Large intestine (tissue), 12 donors: ENCODE measurements at places on chromosomes 13 and 19.
A peak's percentile ranks its signal among the peaks of the same experiment; 100 is the strongest.

GRCh38 chr13:36875431-36875830 lies 44.6 kb downstream of the SMAD9 start:
- H3K4me1 ChIP-seq: no peaks in the 10 kb centered on the region
- H3K27ac ChIP-seq: no peak overlapping the region
- H3K36me3 ChIP-seq: peaks cover 2% of the 10 kb centered on the region

DNA sequence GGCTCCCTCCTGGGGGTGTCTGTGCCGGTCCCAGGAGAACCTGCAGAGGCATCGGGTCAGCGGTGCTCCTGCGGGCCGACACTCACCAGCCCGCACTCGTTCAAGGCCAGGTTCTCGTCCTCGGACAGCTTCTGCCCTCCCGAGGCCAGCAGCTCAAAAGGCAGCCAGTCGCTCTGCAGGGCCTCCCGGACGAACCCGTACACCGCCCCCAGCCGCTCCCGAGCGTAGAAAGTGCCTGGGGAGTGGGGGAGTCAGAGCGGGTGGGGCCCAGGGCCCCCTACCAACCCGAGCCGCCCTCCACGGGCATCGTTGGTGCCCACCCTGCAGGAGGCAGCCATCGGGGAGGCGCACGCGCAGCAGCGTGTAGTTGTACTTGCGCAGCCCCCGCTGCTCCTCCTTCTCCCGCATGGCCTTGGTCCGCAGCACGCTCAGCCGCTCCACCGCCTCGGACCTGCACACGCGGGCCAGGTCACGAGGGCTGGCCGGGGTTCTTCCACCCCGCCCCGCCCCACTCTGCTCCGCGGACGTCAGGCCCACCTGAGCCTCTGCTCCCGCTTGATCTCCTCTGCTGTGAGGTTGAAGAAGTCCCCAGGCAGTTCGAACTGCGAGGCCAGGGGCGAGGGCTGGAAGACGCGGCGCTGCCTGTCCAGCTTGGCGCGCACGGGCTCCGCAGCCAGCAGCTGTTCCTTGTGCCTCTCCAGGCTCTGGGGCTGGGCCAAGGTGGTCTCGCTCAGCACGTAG lies 11.5 kb downstream of the UBXN6 start:
- H3K27ac ChIP-seq: no peak overlapping the region
- no peak for DNase-seq
- peaks cover 65% of the 10 kb centered on the region for H3K36me3 ChIP-seq
- H3K27me3 ChIP-seq: no peaks in the 10 kb centered on the region
- no peaks in the 10 kb centered on the region for H3K4me1 ChIP-seq

DNA sequence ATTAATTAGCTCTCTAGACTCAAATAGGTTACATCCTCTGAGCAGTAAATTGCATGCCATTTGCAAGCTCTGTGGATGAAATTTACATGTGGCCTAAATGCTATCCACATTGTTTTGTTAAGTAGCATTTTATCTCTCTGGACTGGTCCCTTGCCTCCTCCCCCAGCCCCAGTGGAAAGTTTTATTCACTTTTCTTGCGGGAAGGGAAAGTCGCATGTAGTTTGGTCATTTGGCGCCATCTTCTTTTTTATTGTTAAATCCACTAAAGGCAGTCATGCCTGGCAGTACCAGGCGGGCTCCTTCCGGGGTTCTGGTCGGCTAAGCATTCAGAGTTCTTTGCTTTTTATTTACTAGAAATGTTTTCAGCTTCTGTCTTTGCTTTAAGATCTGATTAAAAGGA lies 188.7 kb downstream of the TM9SF2 start:
- no peak overlapping the region for H3K27ac ChIP-seq
- no peak overlapping the region for H3K4me3 ChIP-seq
- DNase-seq: no peak
- peaks cover 4% of the 10 kb centered on the region for H3K27me3 ChIP-seq

GRCh38 chr13:79423801-79424642 lies 18.0 kb upstream of the RBM26 start:
- H3K27ac ChIP-seq: no peak overlapping the region
- H3K36me3 ChIP-seq: no peaks in the 10 kb centered on the region
- no peaks in the 10 kb centered on the region for H3K4me1 ChIP-seq
- peak; percentile 38 for DNase-seq

DNA sequence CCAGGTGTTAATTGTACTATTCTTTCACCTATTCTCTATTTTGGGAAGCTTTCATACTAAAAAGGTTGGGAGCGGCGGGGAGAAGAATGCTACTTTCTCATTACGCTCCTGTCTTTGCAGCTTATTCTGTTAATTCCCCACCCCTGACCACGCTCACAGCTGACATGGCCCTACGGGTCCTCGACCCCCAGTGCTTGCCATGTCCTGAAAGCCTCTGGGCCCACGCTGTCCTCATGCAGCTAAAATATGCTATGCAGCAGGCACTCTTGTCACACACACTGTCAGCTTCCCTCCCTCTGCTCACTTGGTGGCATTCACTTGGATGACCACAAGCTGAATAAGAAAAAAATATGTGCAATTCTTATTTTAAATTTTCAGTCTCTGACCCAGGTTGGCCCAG lies 126.3 kb downstream of the RNF17 start:
- H3K27ac ChIP-seq: no peak overlapping the region
- no peak overlapping the region for H3K4me3 ChIP-seq
- H3K36me3 ChIP-seq: peaks cover 18% of the 10 kb centered on the region

- H3K4me3 ChIP-seq: no peak overlapping the region
- no peak for DNase-seq
- no peaks in the 10 kb centered on the region for H3K27me3 ChIP-seq
- H3K36me3 ChIP-seq: no peaks in the 10 kb centered on the region
- no peak overlapping the region for H3K27ac ChIP-seq
Observed at GRCh38 chr13:43432958-43433357, 353.8 kb downstream of the ENOX1 start.

DNA sequence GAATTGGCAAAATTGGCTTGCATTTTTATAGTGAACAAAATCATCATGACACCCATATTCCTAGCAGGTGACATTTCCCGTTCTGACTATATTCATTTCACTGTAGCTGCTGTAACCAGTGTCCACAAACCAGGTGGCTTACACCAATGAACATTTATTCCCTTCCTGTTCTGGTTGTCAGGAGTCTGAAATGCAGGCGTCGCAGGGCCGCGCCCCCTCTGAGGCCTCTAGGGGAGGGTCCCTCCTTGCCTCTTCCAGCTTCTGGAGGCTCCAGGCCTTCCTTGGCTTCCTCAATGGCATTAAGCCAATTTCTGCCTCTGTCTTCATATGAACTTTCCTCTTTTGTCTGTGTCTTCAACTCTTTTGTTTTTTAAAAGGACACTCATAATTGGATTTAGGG lies 6.5 kb upstream of the RLN3 start:
- no peaks in the 10 kb centered on the region for H3K36me3 ChIP-seq
- no peaks in the 10 kb centered on the region for H3K27me3 ChIP-seq
- H3K4me3 ChIP-seq: no peak overlapping the region
- DNase-seq: no peak
- no peak overlapping the region for H3K27ac ChIP-seq

GRCh38 chr19:40235238-40236025 lies 8.9 kb upstream of the CCNP start:
- peaks cover 66% of the 10 kb centered on the region for H3K36me3 ChIP-seq
- peaks cover 16% of the 10 kb centered on the region for H3K4me1 ChIP-seq
- no peaks in the 10 kb centered on the region for H3K27me3 ChIP-seq
- H3K27ac ChIP-seq: no peak overlapping the region
- H3K4me3 ChIP-seq: no peak overlapping the region
- DNase-seq: no peak

- DNase-seq: no peak
- H3K4me1 ChIP-seq: no peaks in the 10 kb centered on the region
- no peak overlapping the region for H3K27ac ChIP-seq
- no peak overlapping the region for H3K4me3 ChIP-seq
- H3K36me3 ChIP-seq: no peaks in the 10 kb centered on the region
Observed at GRCh38 chr13:67155898-67156722, 74.0 kb downstream of the PCDH9 start.

DNA sequence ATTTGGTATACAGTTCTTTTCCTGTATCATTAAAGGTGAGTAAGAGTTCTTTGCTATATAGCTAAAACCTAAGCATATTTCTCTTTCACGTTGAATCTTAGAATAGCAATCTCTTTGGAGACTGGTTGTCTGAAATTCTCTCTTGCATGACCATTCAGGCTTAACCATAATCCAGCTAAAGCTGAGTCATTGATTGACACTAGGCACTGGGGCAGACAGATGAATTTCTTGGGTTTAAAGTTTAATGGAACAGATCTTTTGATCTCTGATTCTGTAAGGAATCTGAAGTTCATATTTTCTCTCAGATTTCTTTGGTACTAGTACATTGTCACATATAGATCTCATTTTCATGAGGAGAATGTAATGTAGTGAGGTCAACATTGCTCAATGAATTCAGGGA lies 397.3 kb upstream of the MIR17HG start:
- H3K36me3 ChIP-seq: no peaks in the 10 kb centered on the region
- DNase-seq: no peak
- H3K27ac ChIP-seq: no peak overlapping the region
- no peaks in the 10 kb centered on the region for H3K4me1 ChIP-seq
- no peaks in the 10 kb centered on the region for H3K27me3 ChIP-seq

- no peaks in the 10 kb centered on the region for H3K27me3 ChIP-seq
- DNase-seq: no peak
- H3K36me3 ChIP-seq: no peaks in the 10 kb centered on the region
- H3K27ac ChIP-seq: no peak overlapping the region
Observed at GRCh38 chr19:54952591-54953344, 5.4 kb upstream of the NLRP7 start.

DNA sequence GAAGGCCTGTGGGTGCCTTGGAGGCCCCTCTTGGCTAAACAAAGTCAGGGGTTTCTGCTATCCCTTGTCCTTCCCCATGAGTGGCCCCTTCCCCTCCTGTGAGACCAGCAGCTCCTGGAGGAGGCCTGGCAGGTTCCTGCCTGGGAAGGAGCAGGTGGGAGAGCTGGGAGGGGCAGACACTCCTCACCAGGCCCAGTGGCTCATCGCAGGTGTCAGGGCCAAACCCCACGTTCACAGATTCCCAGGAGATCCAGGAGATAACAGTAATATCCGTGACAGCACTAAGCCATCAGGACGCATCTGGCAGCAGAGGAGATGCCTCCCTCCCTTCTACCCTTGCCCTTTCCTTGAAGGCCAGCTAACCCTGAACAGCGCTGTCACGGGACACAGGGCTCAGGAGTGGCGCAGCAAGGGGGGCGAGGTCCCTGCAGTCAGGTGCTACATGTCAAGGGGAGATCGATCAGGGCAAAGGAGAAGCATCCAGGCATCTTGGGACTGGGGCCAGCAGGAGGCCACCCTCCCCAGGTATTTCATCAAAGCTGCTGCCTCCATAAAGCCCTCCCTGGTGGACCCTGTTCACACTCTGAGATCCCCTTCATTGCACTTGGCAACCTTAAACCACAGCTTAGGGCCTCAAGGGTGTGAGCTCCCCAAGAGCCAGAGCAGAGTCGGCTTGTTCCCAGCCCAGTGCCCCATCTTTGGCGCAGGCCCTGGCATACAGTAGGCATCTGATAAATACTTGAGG lies 4.8 kb downstream of the CEBPA start:
- DNase-seq: peak; percentile 97
- peaks cover 46% of the 10 kb centered on the region for H3K4me1 ChIP-seq
- H3K27ac ChIP-seq: peak overlapping the region; percentile 94
- H3K27me3 ChIP-seq: peaks cover 9% of the 10 kb centered on the region

GRCh38 chr19:46785980-46786235 lies 2.5 kb downstream of the SLC1A5 start:
- no peaks in the 10 kb centered on the region for H3K27me3 ChIP-seq
- no peak for DNase-seq
- H3K36me3 ChIP-seq: peaks cover 35% of the 10 kb centered on the region
- H3K27ac ChIP-seq: peak overlapping the region; percentile 83
- peaks cover 28% of the 10 kb centered on the region for H3K4me1 ChIP-seq

DNA sequence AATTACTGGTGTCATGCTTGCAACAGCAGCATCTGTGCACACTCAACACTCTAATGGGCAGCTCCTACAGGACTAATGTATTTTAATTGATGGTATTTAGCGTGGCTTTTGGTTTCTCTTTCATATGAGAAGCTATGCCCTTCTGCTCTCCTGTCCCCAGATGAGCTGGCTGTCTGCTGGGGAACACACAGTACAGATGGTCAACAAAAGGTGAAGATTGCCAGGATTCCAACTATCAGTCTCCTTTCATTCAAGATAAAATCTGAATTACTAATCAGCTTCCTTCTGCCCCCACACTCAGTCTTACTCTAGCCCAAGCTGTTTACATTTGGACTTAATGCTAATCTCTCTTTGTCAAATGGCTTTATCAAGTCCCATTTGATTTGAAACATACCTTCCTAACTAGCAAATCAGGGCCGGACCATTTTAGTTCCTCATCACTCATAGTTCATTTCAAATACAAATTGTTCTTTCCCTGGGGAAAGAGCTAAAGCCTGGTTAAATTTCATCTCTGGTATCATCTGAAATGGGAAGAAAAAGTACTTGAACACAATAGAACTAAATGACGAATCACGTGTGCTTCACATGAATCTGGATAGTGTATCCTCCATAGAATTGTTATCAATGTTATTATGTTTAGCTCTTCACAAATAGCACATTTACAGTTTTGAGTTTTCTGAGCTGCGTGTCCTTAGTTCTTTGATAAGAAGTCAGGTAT lies 988.0 kb downstream of the PCDH17 start:
- H3K27me3 ChIP-seq: no peaks in the 10 kb centered on the region
- DNase-seq: no peak
- no peak overlapping the region for H3K4me3 ChIP-seq
- no peak overlapping the region for H3K27ac ChIP-seq

DNA sequence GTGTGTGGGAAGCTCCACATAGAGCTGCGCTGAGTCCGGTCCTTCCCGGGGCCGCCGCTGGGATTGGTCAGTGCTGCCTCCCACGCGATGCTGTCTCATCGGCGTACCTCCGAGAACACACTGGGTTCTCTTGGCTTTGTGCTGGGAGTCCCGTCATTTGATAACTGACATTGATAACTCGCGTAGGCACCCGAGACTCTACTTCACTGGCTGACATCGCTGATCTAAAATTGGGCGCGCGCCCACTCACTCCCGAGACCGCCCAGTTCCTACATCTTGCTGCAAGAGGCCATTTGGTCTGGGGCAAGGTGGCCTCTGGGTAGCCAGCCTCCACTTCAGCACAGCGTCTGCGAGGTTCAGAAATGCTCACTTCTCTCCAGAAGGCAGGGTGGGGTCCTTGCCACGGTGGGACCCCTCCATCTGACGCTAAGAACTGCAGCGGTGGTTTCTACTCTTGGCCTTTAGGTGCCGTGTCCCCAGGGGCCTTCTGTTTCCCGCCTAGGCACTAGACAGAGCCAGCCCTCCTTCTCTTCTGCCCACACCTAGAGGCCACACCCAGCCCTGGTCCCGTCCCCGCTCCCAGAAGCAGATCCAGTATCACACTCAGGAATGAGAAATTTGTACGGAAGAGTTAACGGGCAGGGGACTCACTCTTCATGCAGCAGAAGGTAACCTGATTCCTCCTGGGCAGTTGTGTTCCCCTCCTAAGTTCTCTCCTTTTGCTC lies 40.7 kb upstream of the ATP11A start:
- no peaks in the 10 kb centered on the region for H3K4me1 ChIP-seq
- no peak for DNase-seq
- no peak overlapping the region for H3K4me3 ChIP-seq
- H3K27ac ChIP-seq: no peak overlapping the region
- H3K36me3 ChIP-seq: no peaks in the 10 kb centered on the region

GRCh38 chr19:16463991-16464575 lies 7.7 kb downstream of the EPS15L1 start:
- H3K4me1 ChIP-seq: no peaks in the 10 kb centered on the region
- no peak overlapping the region for H3K4me3 ChIP-seq

- H3K27me3 ChIP-seq: no peaks in the 10 kb centered on the region
- no peak for DNase-seq
- H3K27ac ChIP-seq: no peak overlapping the region
- no peaks in the 10 kb centered on the region for H3K36me3 ChIP-seq
- no peak overlapping the region for H3K4me3 ChIP-seq
- no peaks in the 10 kb centered on the region for H3K4me1 ChIP-seq
Observed at GRCh38 chr13:88707646-88708045, 1036.5 kb downstream of the SLITRK5 start.

GRCh38 chr19:52034051-52034728 lies 6.0 kb upstream of the ZNF614 start:
- H3K4me3 ChIP-seq: no peak overlapping the region
- H3K27me3 ChIP-seq: no peaks in the 10 kb centered on the region
- no peak overlapping the region for H3K27ac ChIP-seq
- H3K36me3 ChIP-seq: peaks cover 50% of the 10 kb centered on the region
